ENCODE measurements at places on chromosomes 5 and 9. TPM values are rescaled to one million over a fixed set of nuclear protein-coding genes. Genes with fewer than 3 reads are reported as not detected.
A peak's percentile ranks its signal among the peaks of the same experiment; 100 is the strongest.

GRCh38 chr5:150106674-150107426 lies 20.5 kb upstream of the CSF1R start:
- no peak for DNase-seq

DNA sequence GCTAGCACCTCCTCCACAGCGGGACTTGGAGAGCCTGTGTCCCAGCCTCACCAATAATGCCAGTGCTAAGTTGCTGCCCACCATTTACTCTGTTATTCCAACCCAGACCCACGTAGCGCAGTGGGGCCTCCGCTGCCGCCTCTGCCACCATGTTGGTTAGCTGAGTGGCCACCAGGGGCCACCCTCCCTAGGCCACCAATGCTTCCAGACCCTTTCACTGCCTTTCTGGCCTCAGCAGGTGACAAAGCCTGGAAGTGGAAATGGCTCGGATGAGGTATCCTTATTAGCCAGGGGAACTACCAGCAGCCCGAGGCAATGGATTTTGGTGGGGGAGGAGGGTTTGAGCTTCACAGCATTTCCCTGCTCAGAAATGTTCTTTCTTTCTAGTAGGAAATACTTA lies 110.1 kb downstream of the OSTF1 start:
- DNase-seq, result no peak

- DNase-seq, result no peak
These were observed 521.2 kb downstream of the CHSY3 start for GRCh38 chr5:130425424-130425823.

DNA sequence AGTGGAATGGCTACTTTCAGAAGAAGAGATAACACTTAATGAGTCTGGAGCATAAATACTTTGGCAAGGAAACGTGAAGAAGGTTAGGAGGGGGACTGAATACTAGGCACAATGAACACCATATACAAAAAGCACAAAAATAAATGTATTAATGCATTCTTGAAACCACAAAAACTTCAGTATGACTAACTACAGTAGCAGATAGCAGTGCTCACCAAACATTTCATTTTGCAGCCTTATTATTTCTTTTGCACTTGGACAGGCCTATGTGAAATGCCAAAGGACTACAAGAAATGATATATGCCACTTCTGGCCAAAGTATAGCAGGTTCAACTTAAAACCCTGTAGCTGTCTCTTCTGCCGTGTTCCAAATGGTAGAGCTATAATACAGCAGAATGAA lies 26.3 kb downstream of the UBQLN1 start:
- DNase-seq, result no peak

GRCh38 chr9:12961276-12961809 lies 186.5 kb downstream of the LURAP1L start:
- DNase-seq, result no peak

DNA sequence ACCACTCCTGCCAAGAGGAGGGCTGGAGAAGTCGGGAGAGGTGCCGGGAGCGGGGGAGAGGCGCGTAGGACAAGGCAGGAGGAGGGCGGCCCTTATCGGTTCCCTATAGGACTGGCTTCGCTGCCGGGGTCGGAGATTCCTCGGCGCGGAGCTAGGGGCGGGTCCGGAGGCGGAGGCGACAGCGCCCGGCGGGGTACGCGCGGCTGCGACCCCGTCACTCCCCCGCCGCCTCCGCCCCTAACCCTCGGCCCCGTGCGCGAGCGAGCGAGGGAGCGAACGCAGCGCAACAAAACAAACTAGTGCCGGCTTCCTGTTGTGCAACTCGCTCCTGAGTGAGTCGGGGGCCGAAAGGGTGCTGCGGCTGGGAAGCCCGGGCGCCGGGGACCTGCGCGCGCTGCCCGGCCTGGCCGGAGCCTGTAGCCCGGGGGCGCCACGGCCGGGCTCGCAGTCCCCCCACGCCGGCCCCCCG lies 2.0 kb downstream of the GLIS3 start:
- DNase-seq, result peak; percentile 48

GRCh38 chr5:130868186-130868840 lies 296.7 kb downstream of the HINT1 start:
- no peak for DNase-seq

The PCDHA13 gene
- not detected for polyA plus RNA-seq

- DNase-seq, result no peak
These were observed 403.1 kb upstream of the TRPC7 start for GRCh38 chr5:136768457-136768856.

DNA sequence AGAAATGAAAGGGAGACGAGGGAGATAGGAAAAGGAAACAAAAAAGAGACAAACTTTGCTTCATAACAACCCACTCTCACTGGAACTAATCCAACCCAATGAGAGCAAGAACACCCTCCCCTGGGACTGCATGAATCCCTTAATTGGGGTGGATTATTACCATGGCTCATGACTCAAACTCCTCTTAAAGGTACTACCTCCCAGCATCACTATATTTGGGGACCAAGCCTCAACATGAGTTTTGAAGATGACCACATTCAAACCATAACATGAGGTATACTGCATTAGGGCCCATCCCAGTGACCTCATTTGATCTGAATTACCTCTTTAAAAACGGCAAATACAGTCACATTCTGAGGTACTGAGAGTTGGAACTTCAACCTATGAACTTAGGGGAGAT lies 8.0 kb downstream of the MTAP start:
- no peak for DNase-seq

The HTR1A gene
- not detected for polyA plus RNA-seq

- no peak for DNase-seq
These were observed 27.8 kb upstream of the GDNF start for GRCh38 chr5:37867654-37868053.

The ROR2 gene
- 20.0 TPM for polyA plus RNA-seq

GRCh38 chr9:121376214-121376830 lies 6.3 kb upstream of the STOM start:
- no peak for DNase-seq

GRCh38 chr5:122942164-122942914 lies 94.2 kb downstream of the PPIC start:
- DNase-seq, result no peak

DNA sequence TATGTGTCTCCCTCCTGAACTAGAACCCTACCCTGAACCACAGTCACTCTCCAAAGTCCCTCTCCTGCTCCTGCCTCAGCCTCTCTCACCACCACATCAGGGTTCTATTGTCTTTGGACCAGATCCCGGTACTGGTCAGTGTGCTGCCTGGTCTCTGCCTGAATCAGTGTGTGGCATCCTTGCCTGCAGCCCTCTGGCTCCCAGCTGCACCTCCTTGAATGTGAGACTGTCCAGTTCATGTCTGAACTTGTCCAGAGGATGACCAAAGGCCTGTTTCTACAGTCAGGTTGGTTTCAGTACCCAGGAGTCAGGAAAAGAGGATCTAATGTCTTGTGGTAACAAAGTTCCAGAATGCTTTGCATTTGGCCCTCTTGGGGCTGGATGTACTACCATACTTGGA lies 76.8 kb upstream of the RANBP3L start:
- no peak for DNase-seq

DNA sequence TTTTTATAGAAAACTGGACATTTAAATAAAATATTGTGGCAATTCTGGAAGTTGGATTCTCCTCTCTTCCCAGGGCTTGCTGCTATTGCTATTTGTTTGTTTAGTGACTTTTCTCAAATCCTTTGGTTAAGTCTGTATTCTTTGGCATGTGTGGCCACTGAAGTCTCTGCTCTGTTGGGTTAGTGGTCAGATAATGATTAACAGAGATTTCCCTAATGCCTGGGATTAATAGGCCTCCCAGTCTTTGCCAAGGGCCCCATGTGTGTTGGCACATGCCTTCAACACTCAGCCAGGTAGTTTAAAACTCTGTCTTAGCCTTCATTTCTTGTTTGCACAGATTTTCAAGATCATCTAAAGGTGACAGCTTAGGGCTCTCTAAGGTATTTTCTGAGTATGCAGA lies 92.8 kb upstream of the EPB41L4A start:
- no peak for DNase-seq

DNA sequence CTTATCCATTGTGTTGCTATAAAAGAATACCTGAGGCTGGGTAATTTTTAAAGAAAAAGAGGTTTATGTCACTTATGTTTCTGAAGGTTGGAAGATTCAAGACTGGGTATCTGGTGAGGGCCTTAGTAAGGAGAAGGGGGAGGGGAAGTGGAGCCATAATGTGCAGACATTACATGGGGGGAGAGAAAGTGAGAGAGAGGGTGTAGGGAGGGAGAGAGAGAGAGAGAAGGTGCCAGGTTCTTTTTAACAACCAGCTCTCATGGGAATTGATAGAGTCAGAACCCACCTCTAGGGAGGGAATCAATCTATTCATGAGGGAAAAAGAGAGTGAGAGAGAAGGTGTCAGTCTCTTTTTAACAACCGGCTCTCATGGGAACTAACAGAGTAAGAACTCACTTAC lies 29.5 kb downstream of the SPEF2 start:
- DNase-seq, result no peak

DNA sequence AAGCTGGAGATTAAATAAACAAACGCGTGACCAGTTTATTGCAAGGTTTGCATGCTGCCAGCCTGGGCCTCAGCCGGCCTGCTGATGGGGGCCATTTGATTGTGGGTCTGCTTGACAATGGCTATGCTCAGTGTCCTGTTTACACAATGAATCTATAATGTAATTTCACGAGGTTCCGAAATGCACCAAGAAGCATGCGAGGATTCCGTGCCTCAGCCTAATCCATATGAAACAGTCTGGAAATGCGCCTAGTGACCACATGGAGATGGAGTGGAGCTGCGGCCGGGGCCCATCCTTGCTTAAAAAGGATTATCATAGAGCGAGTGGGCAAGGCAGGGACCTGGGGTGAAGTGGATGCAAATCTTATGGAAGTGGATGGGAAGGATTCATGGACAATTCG lies 382.4 kb downstream of the CDK5RAP2 start:
- DNase-seq, result no peak

The AFAP1L1 gene
- 20.9 TPM for polyA plus RNA-seq

GRCh38 chr5:14120176-14120575 lies 23.0 kb upstream of the TRIO start:
- no peak for DNase-seq

DNA sequence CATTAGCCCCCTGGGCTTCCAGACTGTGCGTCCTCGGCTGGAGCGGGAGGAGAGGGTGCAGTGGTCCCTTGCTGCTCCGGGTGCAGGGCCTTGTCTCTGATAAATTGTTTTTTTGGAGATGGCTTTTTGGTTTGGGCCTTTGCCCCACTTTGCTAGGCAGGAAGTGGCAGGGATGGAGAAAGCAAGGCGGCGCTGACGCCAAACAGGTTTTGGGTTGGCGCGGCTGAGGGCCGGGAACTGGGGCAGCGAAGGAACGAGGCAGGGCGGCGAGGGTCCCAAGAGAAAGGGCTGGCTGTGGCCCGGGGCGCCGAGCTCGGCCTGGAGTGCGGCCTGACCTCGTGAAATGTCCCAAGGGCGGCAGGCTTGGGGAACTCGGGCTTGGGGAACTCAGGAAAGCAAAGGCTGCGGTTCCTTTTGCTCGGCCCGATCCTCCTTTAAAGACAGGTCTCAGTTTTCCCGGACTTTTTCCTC lies 4.1 kb downstream of the LHX2 start:
- no peak for DNase-seq
